ENCODE measurements at places on chromosomes 2 and 18.

DNA sequence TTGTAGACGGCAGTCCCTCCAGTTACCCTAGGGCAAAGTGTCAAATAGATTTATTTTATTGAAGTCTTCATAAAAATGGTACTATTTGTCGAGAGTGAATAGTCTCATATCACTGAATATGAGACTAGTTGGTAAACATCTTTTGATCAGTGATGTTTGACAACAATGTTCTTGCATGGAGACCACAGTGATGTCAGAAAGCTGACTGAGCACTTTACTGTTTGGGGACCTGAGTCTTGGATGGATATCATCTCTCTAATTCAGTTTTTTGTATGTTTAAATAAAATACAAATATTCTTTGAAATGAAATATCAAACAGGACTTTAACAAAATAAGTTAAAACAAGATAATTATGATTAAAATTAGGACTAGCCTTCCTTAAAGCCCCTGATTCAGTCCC, 1315.4 kb upstream of the NRXN1 start:
- DNase-seq: no peak

GRCh38 chr2:52475590-52475989, 1292.0 kb upstream of the CHAC2 start:
- DNase-seq: no peak

DNA sequence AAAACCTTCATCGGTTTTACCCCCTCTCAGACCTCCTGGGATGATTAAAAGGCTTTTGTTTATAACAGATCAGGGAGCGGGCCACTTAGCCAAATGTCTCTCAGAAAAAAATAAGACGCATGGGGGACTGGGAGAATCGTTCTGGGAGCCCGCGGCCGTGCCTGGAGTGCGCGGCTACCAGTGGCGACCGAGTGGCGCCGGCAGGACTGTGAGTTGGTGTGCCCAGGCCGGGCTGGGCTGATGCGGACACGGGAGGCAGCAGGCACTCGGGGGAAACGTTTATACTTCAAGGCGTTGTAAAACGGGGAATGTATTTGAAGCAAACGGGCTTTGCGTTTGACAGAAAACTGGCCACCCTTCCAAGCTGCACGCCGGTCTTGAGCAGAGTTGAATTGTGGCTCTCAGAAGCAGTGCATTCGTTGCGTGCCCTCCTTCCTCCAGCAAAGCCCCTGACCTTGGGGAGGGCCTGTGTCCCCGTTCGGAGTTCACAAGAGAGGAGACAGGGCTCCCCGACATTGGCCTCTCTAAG, 4.7 kb upstream of the HOXD10 start:
- DNase-seq: no peak

DNA sequence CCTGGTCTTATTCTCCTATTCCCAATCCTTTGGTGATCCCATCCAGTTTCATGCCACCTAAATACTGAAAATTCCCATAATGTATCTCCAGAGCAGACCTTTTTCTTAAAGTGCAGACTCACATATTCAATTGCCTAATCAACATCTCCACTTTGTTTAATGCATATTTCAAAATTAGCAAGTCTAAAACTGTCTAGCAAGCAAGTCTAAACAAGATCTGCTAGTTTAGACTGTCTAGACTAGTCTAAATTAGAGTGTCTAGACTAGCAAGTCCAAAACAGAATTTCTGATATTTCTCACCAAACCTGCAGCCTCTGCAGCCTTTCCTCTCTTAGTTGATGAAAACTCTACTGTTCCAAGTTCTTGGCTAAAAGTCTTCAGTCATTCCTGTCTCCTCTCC, 44.6 kb downstream of the THUMPD2 start:
- DNase-seq: no peak

- no peak for DNase-seq
These were observed 6.3 kb downstream of the IL1RL2 start for GRCh38 chr2:102193074-102193473.

Measured in D341Med (cell line).